ENCODE measurements at places on chromosomes 5 and 9. TPM values are rescaled to one million over a fixed set of nuclear protein-coding genes. Genes with fewer than 3 reads are reported as not detected.
A peak's percentile ranks its signal among the peaks of the same experiment; 100 is the strongest.

DNA sequence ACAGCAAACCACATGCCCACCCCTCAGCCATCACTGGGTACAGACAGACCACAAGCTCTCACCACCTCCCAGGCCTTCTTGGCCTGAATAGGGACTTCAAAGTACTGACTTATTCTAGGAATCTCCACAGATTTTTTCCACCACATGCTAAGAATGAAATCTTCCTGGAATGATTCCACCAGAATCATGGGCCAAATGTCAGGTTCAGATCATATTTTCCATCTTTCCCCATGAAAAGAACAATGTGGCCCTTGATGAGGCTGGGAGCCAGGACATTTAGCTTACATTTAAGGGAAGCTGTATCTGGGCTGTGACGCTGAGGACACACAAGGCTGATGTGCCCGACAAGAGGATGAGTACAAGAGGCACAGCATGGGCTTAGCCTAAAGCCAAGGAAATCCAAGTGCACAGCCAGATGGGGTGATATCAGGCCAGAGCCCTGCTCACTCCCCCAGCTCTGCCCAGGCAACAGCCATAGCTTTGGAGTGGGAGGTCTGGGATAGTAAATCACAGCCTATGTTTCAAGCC, 28.1 kb downstream of the ACSL6 start:
- ATAC-seq: peak; percentile 37

GRCh38 chr9:133509179-133510083, 15.3 kb downstream of the MYMK start:
- ATAC-seq: no peak

GRCh38 chr5:112880219-112880964, 19.3 kb downstream of the SRP19 start:
- ATAC-seq: no peak

GRCh38 chr9:72542917-72543316, 21.5 kb downstream of the TMC1 start:
- no peak for ATAC-seq

- peak; percentile 68 for ATAC-seq
Observed at GRCh38 chr5:144144956-144145751, 25.3 kb downstream of the YIPF5 start.

GRCh38 chr9:3875361-3876132, 349.7 kb upstream of the RFX3 start:
- no peak for ATAC-seq

DNA sequence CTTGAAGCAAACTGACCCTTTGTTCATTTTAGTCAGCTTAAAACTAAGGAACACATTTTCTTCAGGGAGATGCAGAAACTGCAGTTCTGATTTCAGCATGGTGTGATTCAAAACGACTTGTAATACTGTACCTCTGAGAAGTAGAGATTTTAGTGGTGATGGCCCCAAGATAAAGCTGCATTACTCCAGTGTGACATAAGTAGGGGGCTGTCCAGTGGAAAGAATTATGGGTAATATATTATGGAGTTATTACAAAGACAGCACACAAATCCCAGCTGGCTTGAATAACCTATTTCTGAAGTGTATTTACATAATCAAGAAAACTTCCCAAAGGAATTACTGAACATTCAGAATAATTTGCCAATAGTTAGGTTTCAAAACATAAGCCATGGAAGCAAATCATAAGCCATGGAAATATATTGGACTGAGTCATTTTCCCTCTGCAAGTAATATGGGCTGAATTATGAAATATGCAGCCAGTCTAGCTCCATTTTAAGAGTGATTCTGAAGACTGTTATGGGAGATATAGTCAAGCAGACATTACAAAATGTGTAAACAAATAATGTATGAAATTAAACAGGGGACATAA, 133.7 kb upstream of the FBXL17 start:
- no peak for ATAC-seq

DNA sequence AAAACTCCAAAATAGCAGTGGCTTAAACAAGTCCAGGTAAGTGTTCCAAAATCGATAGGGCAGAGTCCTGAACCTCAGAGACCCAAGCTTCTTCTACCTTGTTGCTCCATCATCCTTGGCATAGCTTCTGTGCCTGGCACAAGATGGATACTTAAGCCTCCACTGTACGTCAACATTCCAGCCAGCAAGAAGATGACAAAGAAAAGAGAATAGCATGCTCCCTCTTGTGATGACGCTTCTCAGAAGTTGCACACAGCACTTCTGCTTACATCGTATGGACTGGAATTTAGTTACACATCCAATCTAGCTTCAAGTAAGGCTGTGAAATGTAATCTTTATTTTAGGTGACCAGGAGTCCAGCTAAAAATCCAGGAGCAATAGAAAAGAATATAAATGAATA, 227.4 kb downstream of the ESM1 start:
- ATAC-seq: no peak

GRCh38 chr5:98144116-98144515, 629.3 kb upstream of the RGMB start:
- ATAC-seq: no peak

GRCh38 chr9:134344068-134344799, 18.0 kb downstream of the RXRA start:
- ATAC-seq: no peak

The TAF1L gene
- total RNA-seq: not detected

The C1QTNF3 gene
- total RNA-seq: 13.1 TPM

The IRF1 gene
- 74.3 TPM for total RNA-seq

The FOXD4L6 gene
- not detected for total RNA-seq

The SH3RF2 gene
- total RNA-seq: 1.0 TPM

The SPAG8 gene
- 2.1 TPM for total RNA-seq

The HMMR gene
- total RNA-seq: not detected

The LRRC70 gene
- total RNA-seq: 0.54 TPM

The PAXX gene
- 39.8 TPM for total RNA-seq

The SLC1A3 gene
- 24.6 TPM for total RNA-seq

The PCSK5 gene
- 20.4 TPM for total RNA-seq

The LRRC19 gene
- not detected for total RNA-seq

The ORM2 gene
- total RNA-seq: not detected
